ENCODE measurements at places on chromosomes 5 and 9.

- H3K27ac ChIP-seq = no peak overlapping the region
- no peak overlapping the region for H3K4me3 ChIP-seq
- H3K27me3 ChIP-seq = no peaks in the 10 kb centered on the region
- peaks cover 2% of the 10 kb centered on the region for H3K36me3 ChIP-seq
- no peaks in the 10 kb centered on the region for H3K4me1 ChIP-seq
- no peak for DNase-seq
These were observed 11.0 kb upstream of the ATP6V0E1 start for GRCh38 chr5:172972552-172972951.

- H3K27ac ChIP-seq = no peak overlapping the region
- DNase-seq = no peak
- H3K4me1 ChIP-seq = no peaks in the 10 kb centered on the region
- H3K4me3 ChIP-seq = no peak overlapping the region
These were observed 144.4 kb downstream of the ARHGEF28 start for GRCh38 chr5:73770172-73771025.

- no peak overlapping the region for H3K4me3 ChIP-seq
- peaks cover 10% of the 10 kb centered on the region for H3K27me3 ChIP-seq
- no peak overlapping the region for H3K27ac ChIP-seq
- H3K4me1 ChIP-seq = peaks cover 19% of the 10 kb centered on the region
These were observed 115.4 kb downstream of the ST8SIA4 start for GRCh38 chr5:100787648-100788047.

GRCh38 chr5:68464424-68464823, 248.9 kb downstream of the PIK3R1 start:
- no peak overlapping the region for H3K27ac ChIP-seq
- H3K4me1 ChIP-seq = no peaks in the 10 kb centered on the region
- DNase-seq = peak; percentile 75
- peaks cover 7% of the 10 kb centered on the region for H3K27me3 ChIP-seq
- H3K36me3 ChIP-seq = no peaks in the 10 kb centered on the region

GRCh38 chr9:134847138-134847537, 33.5 kb upstream of the FCN2 start:
- H3K4me3 ChIP-seq = no peak overlapping the region
- H3K4me1 ChIP-seq = no peaks in the 10 kb centered on the region
- DNase-seq = no peak
- H3K36me3 ChIP-seq = no peaks in the 10 kb centered on the region
- H3K27me3 ChIP-seq = no peaks in the 10 kb centered on the region

GRCh38 chr5:59158637-59159391, 575.9 kb downstream of the RAB3C start:
- H3K4me1 ChIP-seq = peaks cover 16% of the 10 kb centered on the region
- DNase-seq = no peak
- no peaks in the 10 kb centered on the region for H3K36me3 ChIP-seq
- H3K4me3 ChIP-seq = no peak overlapping the region
